CD4-positive, alpha-beta T cell treated with Interleukin-1 beta for 1 hour (primary cell): ENCODE measurements at places on chromosomes 4 and X.

DNA sequence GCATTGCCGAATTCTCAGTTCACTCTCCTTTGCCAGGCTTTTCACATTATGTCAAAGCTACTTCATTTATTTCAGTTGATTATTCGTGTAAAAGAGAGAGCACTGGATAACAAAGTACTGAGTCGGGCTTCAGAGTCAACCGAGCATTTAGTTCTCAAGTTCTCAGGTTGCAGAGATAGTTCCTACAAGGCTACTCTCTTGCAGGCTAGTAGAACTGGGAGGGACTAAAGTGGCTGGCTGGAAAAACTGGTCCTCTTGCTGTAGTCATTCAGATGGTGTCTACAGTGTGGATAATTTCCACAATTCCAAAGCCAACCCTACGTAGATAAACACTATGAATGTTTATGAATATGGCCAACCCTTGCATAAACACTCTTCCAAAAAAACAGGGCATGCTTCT lies 4.6 kb upstream of the CCNG2 start:
- DNase-seq, result no peak

DNA sequence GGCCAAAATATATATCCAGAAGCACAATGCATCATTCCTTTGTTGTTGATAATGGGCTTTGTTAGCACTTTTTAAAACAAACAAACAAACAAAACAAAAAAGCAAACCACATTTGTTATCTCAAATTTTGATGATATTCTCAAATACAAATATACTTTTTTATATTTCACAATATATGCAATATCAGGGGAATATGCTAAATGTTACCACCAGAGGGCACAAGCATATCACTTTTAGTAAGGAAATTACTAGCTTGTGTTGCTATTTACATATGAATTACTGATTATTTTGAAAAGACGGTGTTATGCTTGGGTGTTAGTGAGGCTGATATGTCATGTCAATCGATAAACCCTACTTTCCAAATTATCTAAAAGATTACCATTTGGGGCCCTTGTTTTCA lies 29.1 kb downstream of the RIPPLY1 start:
- no peak for DNase-seq

DNA sequence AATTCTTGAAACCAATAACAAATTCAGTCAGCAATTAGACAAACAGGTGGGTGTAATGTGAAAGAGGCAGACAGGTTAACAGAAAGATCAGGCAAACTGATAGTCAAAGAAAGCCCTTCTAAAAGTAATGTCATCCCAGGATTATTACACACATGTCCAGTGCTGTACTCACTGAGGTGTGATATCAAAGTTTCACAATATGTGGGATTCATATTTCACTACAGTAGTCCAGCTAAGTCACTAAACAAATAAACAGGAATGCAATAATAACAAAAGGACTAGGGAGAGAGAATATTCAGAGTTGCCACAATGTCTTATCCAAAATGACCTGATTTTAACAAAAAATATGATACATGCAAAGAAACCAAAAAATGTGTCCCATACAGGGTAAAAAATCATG lies 787.5 kb downstream of the FSTL5 start:
- no peak for DNase-seq

DNA sequence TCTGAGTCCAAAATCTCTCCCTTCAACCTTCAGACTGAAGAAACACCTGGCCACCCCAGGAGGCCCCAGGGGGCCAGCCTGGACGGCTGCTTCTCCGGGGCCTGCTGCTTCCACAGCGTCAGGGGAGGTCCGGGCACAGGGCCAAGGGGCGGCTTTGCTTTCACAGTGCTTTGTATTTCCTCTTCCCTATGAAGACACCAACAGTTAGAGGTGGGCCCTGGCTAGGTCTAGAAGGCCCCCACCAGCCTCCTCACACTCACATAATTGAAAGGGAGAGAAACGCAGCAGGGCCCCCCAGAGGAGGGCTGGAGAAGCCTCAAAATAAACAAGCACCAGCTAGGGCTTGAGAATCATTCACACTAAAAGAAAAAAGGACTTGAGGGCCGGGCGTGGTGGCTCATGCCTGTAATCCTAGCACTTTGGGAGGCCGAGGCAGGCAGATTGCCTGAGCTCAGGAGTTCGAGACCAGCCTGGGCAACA lies 17.8 kb downstream of the SCD5 start:
- no peak for DNase-seq

- no peak for DNase-seq
Observed at GRCh38 chr4:17008834-17009345, 110.4 kb upstream of the LDB2 start.

- peak; percentile 45 for DNase-seq
Observed at GRCh38 chrX:9942086-9942485, 25.1 kb upstream of the CLDN34 start.

GRCh38 chr4:36041340-36041739 lies 203.0 kb downstream of the ARAP2 start:
- DNase-seq, result no peak

GRCh38 chrX:98459669-98460068 lies 1576.0 kb downstream of the RPA4 start:
- no peak for DNase-seq

- no peak for DNase-seq
Observed at GRCh38 chr4:54840992-54841768, 183.4 kb downstream of the KIT start.

DNA sequence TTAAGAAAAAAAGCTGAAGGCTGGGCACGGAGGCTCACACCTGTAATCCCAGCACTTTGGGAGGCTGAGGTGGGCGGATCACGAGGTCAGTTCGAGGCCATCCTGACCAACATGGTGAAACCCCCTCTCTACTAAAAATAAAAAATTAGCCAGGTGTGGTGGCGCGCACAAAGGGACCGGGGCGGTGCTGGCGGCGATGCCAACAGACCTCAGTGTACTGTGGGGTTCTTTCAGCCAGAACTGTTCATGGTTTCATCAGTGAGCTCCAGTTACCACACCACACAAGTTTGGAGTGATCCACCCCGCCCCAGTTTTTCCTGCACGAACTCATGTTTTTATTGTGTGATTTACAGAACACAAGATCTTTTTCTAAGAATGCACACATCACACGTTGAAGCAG lies 21.2 kb upstream of the IRAK1 start:
- no peak for DNase-seq

- DNase-seq, result no peak
Observed at GRCh38 chrX:125131164-125131563, 188.5 kb upstream of the TEX13C start.

- DNase-seq, result no peak
Observed at GRCh38 chr4:163191999-163192398, 25.3 kb upstream of the NAF1 start.

- DNase-seq, result no peak
Observed at GRCh38 chr4:156663663-156664062, 307.9 kb downstream of the PDGFC start.

DNA sequence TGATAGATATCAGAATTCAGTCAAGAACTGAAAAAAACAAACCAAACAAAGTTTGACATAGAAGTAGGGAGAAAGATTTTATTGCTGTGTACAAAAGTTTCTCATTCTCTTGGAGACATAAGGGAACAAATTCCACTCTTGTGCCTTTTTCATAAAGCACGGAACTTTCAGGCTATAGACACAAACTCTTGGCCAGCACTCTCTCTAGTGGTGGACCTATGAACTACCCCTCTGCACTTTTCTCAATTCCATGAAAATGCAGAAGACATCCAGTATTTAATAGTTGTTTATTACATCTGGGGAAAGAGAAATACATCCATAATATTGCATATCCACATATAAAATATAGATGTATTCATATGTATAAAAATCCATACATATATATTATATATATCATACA lies 291.6 kb upstream of the HS3ST1 start:
- no peak for DNase-seq

DNA sequence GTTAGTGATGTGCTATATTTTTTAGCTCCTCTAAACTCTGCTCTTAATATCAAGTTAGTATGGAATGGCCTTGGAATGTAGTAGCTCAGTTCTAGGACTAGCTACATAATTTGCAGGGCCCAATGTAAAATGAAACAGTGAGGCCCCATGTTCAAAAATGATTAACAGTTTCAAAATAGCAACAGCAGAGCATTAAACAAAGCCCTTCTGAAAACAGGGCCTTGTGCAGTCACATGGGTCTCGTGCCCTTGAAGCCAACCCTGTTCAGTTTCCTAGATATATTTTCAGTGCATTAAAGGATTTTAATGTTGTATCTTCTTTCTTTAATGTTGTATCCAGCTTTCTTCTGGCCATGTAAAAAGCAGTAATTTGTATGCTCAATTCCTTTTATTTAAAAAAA lies 82.1 kb downstream of the TASL start:
- DNase-seq, result no peak

- peak; percentile 28 for DNase-seq
Observed at GRCh38 chr4:69713593-69713992, 46.8 kb downstream of the SULT1B1 start.

DNA sequence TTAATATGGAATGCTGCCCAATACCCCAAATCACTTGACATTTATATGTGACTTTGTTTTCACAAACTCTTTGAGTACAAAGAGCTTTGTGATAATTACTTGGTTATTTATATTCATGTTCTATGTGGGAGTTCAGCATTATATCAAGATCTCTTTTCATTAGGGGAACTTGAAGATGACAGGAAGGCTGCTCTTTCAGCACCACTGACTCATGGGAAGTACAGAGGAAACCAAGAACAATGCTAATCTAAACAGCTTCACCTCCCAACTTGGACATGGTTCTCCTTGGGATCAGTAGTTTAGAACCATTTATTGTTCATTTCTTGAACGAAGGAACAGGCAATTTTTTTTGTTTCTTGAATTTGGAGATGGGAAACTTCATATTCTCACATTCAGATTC lies 184.0 kb upstream of the AFF2 start:
- DNase-seq, result no peak

- no peak for DNase-seq
Observed at GRCh38 chrX:43108828-43109227, 330.9 kb upstream of the PPP1R2C start.

GRCh38 chr4:24674279-24674678 lies 89.9 kb upstream of the DHX15 start:
- DNase-seq, result no peak

- no peak for DNase-seq
Observed at GRCh38 chr4:25863347-25863784, 578 bp upstream of the SEL1L3 start.

- no peak for DNase-seq
Observed at GRCh38 chr4:185994750-185995149, 74.2 kb upstream of the TLR3 start.

GRCh38 chrX:57422289-57422688 lies 135.8 kb downstream of the FAAH2 start:
- no peak for DNase-seq

GRCh38 chr4:41504167-41504818 lies 33.7 kb upstream of the LIMCH1 start:
- DNase-seq, result no peak
